ENCODE measurements at places on chromosomes 2 and 18.

DNA sequence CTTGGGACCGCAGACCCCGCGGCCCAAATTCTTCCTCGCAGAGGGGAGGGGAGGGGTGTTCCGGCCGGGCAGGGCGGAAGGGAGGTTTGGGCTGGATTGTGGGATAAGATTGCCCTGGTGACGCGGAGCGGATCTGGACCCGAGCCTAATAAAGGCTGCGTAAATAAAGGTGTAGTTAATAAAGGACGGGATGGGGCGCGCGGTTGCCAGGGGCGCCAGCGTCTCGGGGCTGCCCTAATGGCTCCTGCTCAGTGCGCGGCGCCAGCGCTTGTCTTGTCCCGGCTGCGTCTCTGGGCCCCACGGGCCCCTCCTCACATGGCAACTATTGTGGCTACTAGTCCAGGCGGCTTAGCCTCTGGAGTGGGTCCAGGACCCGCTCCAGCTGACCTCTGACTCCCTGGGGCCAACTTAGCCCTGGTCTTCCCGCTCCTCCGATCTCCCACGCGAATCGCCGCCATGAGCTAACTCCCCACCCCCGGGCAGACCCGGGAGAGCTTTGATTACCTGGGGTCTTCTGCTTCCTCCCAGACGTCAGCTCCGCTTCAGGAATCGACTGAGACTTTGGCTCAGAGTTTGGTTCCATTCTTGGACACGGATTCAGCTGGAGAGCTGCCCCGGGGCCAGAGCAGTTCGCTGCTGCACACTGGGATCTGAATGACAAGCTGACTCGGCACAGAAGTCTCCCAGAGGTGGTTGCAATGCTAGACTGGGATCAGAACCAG lies 36.5 kb downstream of the SLC25A52 start:
- no peak for DNase-seq

DNA sequence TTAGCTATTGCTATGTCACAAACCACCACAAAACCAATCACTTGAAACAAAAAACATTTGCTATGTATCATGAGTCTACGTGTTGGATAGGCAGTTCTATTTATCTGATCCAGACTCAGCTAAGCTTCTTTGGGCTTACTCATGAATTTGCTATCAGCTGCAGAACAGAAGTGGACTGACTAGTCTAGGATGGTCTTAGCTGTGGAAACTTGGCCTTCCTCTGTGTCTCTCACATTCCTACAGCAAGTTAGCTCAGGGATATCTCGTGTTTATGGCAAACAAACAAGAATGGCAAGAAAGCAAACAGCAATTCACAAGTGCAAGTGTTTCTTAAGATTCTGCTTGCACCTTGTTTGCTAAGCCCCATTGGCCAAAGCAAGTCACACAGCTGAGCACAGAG lies 288.0 kb upstream of the TNP1 start:
- DNase-seq: no peak

DNA sequence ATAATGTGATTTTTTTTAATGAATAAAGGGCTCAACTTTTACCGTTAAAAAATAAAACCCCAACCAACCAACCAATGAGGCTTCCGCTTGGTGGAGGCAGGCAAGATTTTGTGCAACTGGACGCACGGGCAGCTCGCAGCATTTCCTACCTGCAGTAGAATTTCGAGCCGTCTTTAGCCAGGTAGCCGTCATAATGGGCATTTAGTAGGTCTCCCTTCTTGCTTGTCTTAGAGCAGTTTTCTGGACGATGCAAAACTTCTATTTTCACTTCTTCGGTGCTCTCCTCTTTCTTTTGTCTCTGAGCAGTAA lies 316 bp downstream of the FKBP7 start:
- DNase-seq: peak; percentile 8

DNA sequence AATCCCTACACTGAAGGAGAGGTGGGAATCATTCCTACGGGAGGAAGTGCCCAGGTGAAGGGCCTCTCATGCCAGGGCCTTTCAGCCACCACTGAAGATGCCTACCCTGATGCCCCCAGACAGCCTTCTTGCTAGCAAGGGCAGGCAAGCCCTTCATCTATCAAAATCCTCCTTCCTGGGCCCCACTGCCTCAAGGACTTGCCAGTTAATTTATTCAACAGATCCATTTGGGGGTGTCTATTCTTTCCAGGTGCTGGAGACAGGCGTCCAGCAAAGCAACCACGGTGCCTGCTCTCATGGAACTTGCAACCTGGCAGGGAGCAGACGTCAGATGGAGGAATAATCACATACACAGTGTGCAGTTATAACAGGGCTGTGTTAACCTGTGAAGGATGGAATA lies 95.5 kb downstream of the GYPC start:
- no peak for DNase-seq

- no peak for DNase-seq
Measured at GRCh38 chr2:26907416-26907815, 59.5 kb downstream of the DPYSL5 start.

- DNase-seq: peak; percentile 79
Measured at GRCh38 chr18:61833387-61833786, 59.4 kb downstream of the RNF152 start.

- DNase-seq: peak; percentile 59
Measured at GRCh38 chr2:178473931-178474330, 4.5 kb downstream of the FKBP7 start.

DNA sequence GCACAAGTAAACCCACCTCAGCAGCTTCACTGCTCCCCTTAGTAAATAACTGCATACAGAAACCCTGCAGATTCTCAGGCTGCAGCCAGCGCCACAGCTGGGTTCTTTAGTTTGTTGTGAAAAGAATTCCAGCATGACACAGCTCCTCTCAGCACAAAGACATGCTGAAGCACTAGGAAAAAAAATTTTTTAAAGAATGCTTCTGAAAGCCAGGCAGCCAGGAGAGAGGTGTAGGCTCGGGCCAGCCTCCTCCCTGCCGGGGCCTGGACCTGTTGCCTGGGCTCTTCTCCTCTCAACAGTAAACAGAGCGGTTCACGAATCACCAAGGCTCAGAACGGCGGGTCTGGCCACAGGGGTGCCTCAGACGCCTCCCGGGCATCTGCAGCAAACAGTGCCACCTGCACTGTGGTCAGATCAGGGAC lies 95.7 kb upstream of the POU3F3 start:
- DNase-seq: peak; percentile 76

DNA sequence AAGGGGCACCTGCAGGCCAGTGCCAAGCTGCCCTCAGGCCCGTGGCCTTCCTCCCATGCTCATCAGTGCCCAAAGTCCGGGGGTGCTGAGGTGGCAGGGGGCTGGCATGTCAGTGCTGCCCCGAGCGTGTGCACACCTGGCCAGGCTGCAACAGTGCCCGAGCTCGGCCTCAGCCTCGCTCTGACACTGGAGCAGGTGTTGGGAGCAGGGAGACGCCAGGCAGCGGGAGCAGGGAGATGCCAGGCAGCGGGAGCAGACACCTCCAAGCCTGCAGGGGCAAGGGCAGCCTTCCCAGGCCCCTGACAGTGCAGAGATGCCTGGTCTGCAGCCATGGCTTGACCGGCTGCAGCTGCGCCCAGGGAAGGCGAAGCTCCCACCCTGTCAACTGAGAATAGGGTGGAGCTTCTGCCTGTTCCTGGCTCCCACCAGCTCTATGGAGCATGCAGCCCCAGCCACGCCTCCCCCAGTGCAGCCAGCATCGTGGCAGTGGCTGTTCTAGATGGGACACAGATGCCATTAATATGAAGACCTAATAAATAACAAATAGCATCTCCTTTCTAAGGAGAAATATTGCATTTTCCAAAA lies 82.4 kb downstream of the DTNB start:
- DNase-seq: no peak

- DNase-seq: peak; percentile 4
Measured at GRCh38 chr2:65604246-65604645, 171.8 kb upstream of the SPRED2 start.

GRCh38 chr2:96692094-96692971 lies 47.5 kb downstream of the LMAN2L start:
- DNase-seq: no peak

GRCh38 chr2:74515271-74515980 lies 1.2 kb downstream of the TLX2 start:
- DNase-seq: no peak

GRCh38 chr2:111936881-111937280 lies 38.5 kb downstream of the MERTK start:
- DNase-seq: no peak

DNA sequence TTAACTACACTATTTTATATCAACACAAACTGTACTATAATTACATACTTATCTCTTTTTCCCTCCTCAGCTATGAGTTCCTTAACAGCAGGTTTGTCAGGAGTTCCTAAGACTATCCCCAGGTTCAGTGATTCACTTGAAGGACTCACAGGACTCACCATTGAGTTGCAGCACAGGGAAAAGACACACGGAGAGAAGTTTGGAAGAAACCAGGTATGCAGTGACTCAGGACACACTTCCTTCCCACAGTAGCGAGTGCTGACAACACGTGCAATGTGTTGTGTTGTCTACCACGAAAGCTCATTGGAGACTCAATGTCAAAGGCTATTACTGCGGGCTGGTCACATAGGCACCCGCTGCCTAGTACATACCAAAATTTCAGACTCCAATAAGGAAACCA lies 32.0 kb downstream of the MGAT4A start:
- DNase-seq: no peak

DNA sequence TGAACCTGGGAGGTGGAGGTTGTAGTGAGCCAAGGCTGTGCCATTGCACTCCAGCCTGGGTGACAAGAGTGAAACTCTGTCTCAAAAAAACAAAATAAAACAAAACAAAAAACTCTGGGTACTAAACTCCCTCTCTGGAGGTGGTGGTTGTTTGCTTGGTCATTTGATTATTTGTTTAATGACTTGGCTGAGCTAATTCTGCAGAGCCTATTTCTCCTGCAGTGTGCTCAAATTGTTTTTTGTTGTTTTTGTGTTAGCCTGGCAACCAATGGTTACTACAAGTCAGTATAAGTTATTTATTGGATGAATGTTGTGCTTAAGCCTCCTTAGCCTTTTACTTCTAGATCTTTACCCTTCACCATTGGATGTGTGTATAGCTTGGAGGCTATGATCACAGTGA lies 387.5 kb downstream of the ADCYAP1 start:
- no peak for DNase-seq

DNA sequence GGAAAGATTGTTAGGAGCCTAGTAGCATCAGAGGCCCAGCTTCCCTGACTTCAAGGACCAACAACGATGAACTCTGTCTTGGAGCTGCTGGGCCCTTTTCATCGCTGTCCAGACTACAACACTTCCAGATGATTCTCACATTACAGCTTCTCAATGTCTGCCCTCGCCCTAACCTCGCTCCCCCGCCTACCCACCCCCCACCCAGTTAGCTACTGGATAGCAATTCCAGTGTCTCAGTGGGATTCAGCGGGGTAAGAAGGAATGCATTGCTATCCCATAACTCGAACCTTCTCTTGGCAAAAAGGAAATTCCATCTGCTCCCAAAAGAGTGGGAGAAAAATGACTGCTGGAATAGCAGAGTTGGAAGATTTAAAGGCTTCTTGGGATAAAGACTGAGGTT lies 65.0 kb downstream of the RPL37A start:
- DNase-seq: peak; percentile 96

DNA sequence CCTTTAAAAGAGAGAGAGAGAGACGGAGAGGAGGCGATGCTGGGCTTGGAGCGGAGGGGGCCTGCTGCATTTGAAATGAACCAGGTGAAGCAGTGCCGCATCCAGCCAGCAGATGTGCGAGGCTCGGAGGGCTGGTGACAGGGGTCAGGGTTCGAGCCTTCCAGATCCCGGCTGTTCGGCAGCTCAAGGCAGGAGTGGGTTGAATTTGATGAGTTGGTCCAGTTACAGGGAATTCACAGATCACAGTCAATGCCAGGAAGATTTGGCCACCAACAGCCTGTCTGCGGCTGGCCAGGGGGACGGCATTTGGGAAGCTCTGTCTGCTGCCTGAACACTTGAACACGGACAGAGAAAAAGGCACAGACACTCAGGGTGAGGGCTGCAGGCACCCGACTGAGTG lies 48.6 kb downstream of the PTGR3 start:
- no peak for DNase-seq

GRCh38 chr2:18950361-18950851 lies 361.0 kb upstream of the NT5C1B start:
- peak; percentile 42 for DNase-seq

GRCh38 chr2:21981127-21981526 lies 857.4 kb downstream of the TDRD15 start:
- no peak for DNase-seq
